ENCODE measurements at places on chromosomes 16 and 17. TPM values are rescaled to one million over a fixed set of nuclear protein-coding genes. Genes with fewer than 3 reads are reported as not detected.
A peak's percentile ranks its signal among the peaks of the same experiment; 100 is the strongest.

- no peak for DNase-seq
These were observed 13.5 kb upstream of the ALOX15B start for GRCh38 chr17:8025176-8025911.

DNA sequence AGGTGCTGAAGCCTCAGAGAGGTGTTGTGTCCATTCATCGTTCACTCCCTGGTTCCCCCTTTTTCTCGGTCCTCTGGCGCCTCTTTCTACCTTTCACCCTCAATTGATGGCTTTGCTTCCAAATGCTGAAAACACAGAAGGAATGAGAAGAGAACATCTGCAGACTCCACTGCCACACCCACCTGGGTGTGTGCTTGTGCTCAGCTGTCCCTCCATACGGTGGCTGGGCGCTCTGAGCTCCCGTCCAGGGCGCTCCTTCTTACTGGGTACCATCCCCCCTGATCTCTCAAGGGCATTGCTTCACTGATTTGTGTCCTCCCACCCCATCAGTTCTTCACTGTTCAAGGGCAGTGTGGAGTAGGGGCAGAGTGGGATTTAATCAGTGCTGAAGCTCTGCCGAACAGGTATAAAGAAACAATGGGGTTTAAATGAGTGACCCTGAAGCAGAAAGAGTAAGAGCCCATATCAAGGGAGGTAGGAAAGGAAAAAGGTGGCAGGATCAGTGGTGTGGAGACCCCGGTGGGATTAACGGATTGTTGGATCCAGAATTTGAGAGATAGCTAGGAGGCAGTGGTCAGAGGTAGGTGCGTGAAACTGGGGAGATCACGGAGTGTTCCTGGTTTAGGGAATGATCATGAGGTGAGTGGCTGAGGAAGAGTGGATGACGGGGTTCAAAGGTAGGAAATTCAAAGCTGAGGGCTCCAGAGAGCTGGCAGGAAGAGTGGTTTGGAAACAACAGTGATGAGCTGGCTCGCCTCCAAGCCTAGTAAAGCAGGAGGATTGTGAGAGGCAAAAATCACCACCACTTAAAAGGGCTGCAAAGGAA is 40.8 kb downstream of the MRTFB start:
- DNase-seq: peak; percentile 67

DNA sequence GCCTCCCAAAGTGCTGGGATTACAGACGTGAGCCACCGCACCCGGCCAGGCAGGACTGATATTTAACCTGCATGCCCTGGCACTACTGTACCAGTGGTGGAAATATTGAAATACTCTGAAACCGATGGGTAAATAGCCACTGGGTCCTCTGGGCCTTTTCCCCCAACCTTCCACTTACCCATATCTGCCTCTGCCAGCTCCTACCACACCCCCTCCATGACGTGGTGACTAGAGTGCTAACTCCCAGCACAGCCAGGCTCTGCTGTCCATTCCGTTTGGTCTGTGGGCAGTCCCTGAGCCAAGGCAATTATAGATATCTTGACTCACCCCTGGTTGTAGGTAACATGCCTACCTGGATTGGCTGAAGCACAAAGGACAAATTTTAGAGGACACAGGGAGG is 187.8 kb downstream of the PRKCB start:
- DNase-seq: no peak

- DNase-seq: no peak
These were observed 33.7 kb upstream of the MFSD6L start for GRCh38 chr17:8832711-8833352.

GRCh38 chr16:28838558-28838918 is 7.6 kb downstream of the TUFM start:
- no peak for DNase-seq

DNA sequence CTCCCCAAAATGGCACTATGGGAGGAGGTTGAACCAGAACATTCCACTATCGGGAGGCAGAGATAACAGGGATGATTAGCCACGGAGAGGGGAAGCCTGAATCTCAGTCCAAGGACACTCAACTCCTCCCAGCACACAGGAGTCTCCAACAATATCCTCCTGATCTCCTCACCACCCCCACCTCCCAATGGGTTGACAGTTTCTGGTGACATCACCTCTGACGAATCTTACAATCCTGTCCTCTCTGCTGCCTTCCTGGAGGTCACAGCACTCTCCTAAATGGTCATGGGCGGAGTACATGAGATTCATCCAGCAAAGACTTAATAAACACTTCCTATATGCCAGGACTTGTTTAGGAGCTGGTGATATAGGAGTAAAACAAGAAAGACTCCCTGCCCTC is 80.9 kb downstream of the SLC6A2 start:
- DNase-seq: no peak

DNA sequence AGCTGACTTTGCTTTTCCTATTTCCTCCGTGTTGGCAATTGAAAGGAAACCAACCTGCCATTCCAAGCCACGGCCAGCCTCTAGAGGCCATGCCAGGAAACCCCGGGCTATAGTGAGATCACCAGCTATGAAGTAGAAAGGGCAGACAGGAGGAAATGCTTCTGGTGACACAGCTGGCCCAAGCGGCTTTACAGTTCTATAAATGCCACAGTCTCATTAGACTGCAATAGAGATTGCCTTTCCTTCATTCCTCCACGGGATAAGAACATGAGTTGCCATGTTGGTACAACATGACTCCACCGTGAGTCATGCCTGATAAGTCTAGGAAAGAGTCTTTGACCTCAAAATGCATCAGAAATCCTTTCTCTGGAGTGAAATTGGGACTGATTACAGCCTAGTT is 384.9 kb downstream of the GRIN2A start:
- DNase-seq: no peak

DNA sequence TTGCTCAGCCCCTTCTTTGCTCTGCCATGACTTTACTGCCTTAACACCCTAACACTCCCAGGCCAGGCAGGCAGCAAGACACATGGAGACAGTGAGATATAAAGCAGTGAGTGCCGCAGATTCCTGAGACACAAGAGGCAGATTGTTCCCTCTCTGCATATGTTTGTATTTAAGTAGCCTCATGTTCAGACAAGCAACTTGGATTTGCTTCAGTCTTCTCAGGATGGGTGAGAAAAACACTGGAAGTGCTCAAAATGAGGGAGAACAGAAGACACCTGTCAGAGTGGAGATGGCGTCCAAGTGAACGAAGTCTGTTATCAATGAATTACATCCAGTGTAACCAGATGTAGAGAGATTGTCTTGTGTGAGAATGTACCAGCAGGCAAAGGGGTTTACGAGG is 86.8 kb downstream of the CES1 start:
- DNase-seq: no peak

DNA sequence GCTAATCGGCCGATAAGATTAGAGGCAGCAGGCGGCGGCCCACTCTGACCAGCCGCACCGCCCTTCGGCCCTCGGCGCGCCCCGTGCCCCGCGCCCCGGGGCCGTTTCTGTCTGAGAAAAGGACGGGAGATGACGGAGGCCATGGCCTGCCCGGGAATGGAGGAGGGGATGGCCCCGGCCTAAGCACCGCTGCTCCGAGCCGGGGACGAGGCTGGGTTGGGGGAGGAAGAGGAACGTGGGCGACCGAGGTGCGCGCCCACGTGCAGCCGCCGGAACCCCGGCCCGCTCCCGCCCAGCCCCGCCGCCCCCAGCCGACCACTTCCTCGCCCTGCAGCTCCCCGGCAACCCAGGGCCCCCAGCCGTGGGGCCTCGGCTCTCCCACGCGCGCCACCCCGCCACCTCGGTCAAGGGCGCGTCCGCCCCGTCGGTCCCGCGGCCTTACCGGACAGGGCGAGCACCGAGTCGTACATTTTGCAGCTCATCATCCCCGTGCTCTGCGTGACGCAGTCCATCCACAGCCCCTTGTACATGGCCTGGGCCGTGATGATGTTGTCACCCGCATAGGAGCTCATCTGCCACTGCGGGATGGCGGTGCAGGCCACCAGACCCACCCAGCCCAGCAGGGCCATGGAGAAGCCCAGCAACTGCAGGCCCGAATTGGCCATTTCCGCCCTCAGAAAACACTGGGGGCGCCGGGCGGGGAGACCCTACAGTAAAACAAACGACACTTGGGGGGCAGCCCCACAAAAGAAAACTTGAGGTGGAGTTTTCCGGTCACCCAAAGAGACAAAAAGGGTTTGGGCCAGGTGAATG is 693 bp downstream of the CLDN7 start:
- no peak for DNase-seq

DNA sequence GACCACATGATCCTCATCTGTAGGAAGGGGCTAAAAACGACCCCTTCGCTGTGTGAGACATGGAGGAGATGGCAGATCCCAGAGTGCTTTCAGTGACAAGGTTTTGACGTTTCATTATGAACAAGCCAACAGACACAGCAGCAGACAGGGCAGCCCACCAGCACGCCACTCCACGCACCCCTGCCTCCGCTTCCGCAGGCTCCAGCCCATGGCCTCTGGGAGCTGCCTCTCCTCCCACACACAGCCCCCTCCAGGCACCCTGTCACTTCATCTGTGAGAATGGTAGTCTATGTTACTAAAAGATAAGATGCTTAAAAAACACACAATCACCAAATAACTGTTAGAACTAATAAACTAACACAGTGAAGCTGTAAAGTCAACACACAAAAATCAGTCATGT is 12.3 kb upstream of the ADCY7 start:
- peak; percentile 39 for DNase-seq

DNA sequence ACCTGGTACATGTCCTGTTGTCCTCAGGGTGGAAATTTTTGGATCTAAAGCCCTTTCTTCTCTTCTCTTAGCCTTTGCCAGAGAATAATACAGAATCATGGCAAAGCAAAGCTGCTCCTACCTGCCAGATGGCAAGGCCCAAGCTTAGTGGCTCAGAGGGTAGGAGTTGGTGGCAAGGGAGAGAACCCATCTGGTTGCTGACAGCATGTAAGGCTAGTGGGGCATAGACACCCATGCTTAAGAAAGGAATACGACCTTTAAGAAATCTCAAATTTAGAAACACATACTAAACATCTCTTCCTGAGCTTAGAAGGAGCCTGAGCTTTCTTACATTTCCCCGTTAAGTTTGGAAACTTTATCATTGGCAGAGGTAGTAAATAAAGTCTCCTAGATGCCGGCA is 395.0 kb upstream of the SOX9 start:
- DNase-seq: no peak

DNA sequence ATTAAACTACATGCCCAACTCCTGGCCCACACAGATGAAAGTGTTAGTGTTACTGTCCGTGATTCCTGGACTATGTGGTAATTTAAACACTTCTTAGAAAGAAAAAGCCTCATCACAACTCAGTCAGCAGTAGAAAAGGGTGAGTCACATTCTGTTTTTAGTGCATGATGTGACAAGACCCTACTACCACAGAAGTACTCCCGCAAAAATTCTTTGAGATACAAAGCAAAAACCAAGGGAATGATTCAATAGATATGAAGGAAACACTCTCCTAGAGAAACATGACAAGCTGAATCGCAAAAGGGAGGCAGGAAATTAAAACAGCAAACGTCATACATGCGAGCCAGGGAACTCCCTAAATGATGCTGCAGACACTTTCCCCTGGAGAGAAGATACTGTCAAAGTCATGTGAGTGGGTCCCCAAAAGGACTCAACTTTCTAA is 14.4 kb downstream of the SNN start:
- DNase-seq: no peak

- DNase-seq: no peak
These were observed 186.1 kb downstream of the TMEM114 start for GRCh38 chr16:8403978-8404749.

DNA sequence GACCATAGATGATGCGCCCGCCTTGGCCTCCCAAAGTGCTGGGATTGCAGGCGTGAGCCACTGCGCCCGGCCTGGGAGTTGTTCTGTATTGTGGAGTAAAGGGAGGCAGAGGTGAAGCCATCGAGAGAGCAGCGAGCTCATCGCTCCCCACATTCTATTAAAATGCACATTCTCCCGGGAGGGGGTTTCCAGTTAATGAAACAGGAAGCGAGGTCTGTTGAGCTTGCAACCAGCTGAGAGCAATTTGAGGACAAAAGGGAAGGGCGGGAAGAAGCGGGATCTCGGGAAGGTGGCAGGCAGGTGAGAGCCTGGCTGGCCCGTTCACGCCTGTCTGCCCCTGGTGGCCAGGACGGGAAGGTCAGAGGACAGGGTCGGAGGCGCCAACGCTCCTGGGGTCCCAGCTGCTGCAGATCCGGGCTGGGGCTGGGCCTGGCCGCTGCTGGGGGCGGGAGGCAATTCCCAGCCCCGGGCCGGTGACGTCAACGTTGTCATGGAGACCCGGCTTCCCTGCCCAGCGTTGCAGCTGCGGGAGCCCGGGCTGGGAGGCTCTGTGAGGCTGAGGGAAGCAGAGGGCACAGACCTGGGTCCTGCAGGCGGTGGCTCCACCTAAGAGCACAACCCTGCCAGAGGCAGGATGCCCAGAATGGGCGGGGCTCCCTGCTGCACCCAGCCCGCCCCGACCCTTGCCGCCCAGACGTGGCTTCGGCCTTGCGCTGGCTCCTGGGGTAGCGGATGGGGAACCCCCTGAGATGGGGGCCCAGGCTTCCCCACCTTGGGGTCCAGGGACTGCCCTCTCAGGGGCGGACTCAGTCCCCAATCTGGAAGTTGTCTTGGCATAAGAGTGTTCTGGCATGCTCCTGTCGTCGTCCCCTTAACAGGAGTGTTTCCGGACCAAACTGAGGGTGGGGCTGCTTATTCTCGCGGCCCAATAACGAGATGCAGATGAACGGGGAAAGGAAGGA is 48.7 kb upstream of the PLCG2 start:
- peak; percentile 94 for DNase-seq

DNA sequence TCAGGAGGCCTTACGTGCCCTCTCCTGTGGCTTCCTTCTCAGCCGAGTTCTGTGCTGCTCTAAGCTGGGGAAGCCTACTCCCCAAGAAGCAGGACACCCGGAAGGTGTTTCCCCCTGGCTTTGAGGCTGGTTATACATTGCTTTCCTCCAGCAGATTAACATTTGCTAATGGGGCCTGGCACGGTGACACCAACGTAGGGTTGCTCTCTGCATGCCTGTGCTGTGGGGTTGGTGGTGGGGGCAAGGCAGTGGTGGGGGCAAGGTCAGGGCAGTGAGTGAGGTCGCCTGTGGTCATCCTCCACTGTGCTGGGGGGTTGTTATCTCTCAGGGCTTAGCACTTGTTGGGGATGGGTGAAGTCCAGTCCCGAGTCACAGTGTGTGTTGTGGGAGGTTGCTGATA is 4.2 kb downstream of the USP6 start:
- peak; percentile 35 for DNase-seq

GRCh38 chr17:61076621-61077031 is 323.0 kb upstream of the TBX2 start:
- no peak for DNase-seq

GRCh38 chr17:59840329-59841090 is 52.2 kb downstream of the TUBD1 start:
- DNase-seq: no peak

GRCh38 chr17:35167666-35168065 is 20.0 kb downstream of the UNC45B start:
- no peak for DNase-seq

GRCh38 chr16:69108064-69108904 is 2.8 kb downstream of the HAS3 start:
- no peak for DNase-seq

Gene BRD7
- total RNA-seq: 73.5 TPM

Gene TEKT5
- total RNA-seq: not detected

Gene VMO1
- 5.4 TPM for total RNA-seq

Gene CCL14
- 96.8 TPM for total RNA-seq

Gene OTOP3
- total RNA-seq: not detected

Gene TNFRSF17
- not detected for total RNA-seq

Gene SNX20
- total RNA-seq: 2.6 TPM

Gene TBC1D24
- total RNA-seq: 15.4 TPM

Gene GUCY2D
- not detected for total RNA-seq

Gene CCL15
- not detected for total RNA-seq

Gene TACO1
- total RNA-seq: 12.2 TPM

Gene BMERB1
- total RNA-seq: 40.0 TPM

Gene TRIM72
- total RNA-seq: 0.40 TPM

Gene MYH2
- total RNA-seq: not detected

Gene MEIOC
- total RNA-seq: not detected

Gene SLFN13
- 33.8 TPM for total RNA-seq

Gene MEAK7
- 21.8 TPM for total RNA-seq

Gene PSME3IP1
- total RNA-seq: 80.5 TPM
